ENCODE measurements at places on chromosomes 3 and 15. TPM values are rescaled to one million over a fixed set of nuclear protein-coding genes. Genes with fewer than 3 reads are reported as not detected.

INAFM2 gene
- total RNA-seq = 39.5 TPM

CCR8 gene
- total RNA-seq = not detected

TMEM212 gene
- total RNA-seq = not detected

CSPG5 gene
- total RNA-seq = 0.19 TPM

WWTR1 gene
- total RNA-seq = 24.0 TPM

GOLGA8S gene
- total RNA-seq = not detected

SCN11A gene
- not detected for total RNA-seq

SLC27A2 gene
- total RNA-seq = under 0.01 TPM

XXYLT1 gene
- 29.0 TPM for total RNA-seq

SLC12A1 gene
- under 0.01 TPM for total RNA-seq

SEMA7A gene
- 59.6 TPM for total RNA-seq

RLBP1 gene
- not detected for total RNA-seq

MED12L gene
- total RNA-seq = 0.28 TPM

TLR9 gene
- not detected for total RNA-seq

PDZRN3 gene
- 32.7 TPM for total RNA-seq

PPM1L gene
- total RNA-seq = 2.3 TPM

A4GNT gene
- not detected for total RNA-seq

PLIN1 gene
- total RNA-seq = under 0.01 TPM

KIAA1143 gene
- 22.0 TPM for total RNA-seq

CD200 gene
- total RNA-seq = 25.1 TPM

IQCF5 gene
- total RNA-seq = not detected

SELENOS gene
- 108 TPM for total RNA-seq

MKRN2OS gene
- total RNA-seq = not detected

FMN1 gene
- total RNA-seq = 0.85 TPM

ITGA11 gene
- total RNA-seq = 9.6 TPM

GABRA5 gene
- 0.28 TPM for total RNA-seq

ROBO2 gene
- under 0.01 TPM for total RNA-seq

ROPN1B gene
- not detected for total RNA-seq

ROPN1 gene
- not detected for total RNA-seq

CHL1 gene
- total RNA-seq = not detected

CLSTN2 gene
- 1.3 TPM for total RNA-seq

VILL gene
- 2.5 TPM for total RNA-seq

RASGRP1 gene
- total RNA-seq = 6.2 TPM

FETUB gene
- not detected for total RNA-seq

TFG gene
- total RNA-seq = 98.1 TPM

SENP2 gene
- total RNA-seq = 48.7 TPM

SSUH2 gene
- not detected for total RNA-seq

GRAMD1C gene
- 7.5 TPM for total RNA-seq

ALDH1L1 gene
- total RNA-seq = 4.8 TPM

GOLGA8T gene
- total RNA-seq = 0.28 TPM
